ENCODE measurements at places on chromosomes 5 and 9. TPM values are rescaled to one million over a fixed set of nuclear protein-coding genes. Genes with fewer than 3 reads are reported as not detected.
A peak's percentile ranks its signal among the peaks of the same experiment; 100 is the strongest.

DNA sequence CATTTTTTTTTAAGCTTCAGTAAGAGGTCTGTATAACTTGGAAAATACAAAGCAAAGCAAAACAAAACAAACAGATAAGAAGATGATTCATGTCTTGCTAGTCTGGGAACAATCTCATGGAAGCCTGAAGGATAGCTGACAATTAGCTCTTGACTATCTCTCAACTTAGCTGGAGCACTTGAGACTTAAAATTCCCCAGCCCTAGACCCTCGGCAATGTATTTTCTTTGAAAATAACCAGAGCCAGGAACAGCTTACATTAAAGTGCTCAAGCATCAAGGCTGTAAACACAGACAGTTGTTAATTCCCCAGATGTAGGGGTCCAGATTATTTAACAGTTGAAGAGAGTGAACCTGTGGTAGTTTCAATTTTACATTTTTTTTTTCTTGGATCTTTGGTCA lies 82.9 kb downstream of the TMEM252 start:
- DNase-seq: no peak
- no peak overlapping the region for H3K27ac ChIP-seq
- no peak overlapping the region for H3K4me3 ChIP-seq
- H3K27me3 ChIP-seq: peaks cover 4% of the 10 kb centered on the region

- H3K36me3 ChIP-seq: peaks cover 52% of the 10 kb centered on the region
- DNase-seq: no peak
- H3K4me1 ChIP-seq: no peaks in the 10 kb centered on the region
- no peak overlapping the region for H3K27ac ChIP-seq
- no peak overlapping the region for H3K4me3 ChIP-seq
Observed at GRCh38 chr5:55356896-55357295, 49.1 kb downstream of the MTREX start.

GRCh38 chr5:138606378-138607064 lies 31.3 kb upstream of the HSPA9 start:
- peaks cover 17% of the 10 kb centered on the region for H3K4me1 ChIP-seq
- H3K27ac ChIP-seq: no peak overlapping the region
- DNase-seq: no peak
- H3K27me3 ChIP-seq: peaks cover 56% of the 10 kb centered on the region

DNA sequence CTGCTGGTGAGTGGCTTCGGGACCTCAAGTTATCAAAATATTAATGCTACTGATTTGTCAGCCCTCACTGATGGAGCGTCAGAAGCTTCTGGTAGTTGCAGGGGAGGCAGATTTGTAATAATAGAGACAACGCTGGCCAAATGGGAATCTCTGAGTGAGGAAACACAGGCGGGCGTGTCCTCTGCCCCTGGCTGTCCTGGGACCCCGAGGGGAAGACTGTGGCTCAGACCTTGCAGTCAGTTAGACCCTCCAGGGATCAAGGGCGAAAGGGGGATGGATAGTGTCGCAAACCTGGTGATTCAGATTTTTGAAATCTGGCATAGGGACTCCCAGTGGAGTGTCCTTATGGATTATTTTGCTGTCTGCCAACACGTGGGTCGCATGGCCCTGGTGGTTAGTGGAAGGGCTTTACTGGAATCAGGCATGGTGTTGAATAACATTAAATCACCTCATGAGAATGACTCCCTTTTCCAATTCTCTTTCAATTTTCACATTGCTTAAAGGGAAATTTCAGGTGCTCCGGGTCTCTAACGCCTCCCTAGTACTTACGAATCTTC lies 35.1 kb upstream of the NTNG2 start:
- H3K27me3 ChIP-seq: peaks cover 46% of the 10 kb centered on the region
- peaks cover 15% of the 10 kb centered on the region for H3K4me1 ChIP-seq
- H3K4me3 ChIP-seq: no peak overlapping the region
- no peaks in the 10 kb centered on the region for H3K36me3 ChIP-seq

DNA sequence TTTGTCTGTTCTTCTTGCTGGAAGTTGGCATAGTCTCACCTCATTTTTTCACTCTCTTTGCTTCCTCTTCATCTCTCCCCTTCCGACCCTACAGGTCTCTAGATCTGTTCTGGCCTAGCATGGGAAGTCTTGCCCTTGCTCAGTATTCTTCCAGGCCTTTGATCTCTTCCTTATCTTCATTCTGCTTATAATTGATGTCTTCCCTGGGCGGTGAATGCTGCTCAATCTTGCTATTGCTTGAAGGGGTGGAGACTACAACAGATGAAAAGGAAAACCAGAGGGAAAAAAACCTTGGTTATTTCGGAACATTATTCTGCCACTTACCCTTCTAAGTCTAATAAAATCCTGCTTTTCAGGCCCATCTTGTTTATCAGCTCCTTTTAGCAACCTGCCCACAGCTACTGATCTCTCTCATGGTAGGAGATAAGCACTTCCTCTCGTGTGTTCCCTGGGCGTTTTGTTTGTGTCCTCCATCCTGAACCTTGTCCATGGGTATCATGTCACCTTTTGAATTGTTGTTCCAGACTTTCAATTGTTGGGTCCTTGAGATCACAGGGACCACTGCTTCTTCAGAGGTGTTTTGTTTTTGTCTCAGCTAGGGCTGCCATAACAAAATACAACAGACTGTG lies 375.6 kb downstream of the ADGRV1 start:
- H3K4me3 ChIP-seq: no peak overlapping the region
- H3K4me1 ChIP-seq: no peaks in the 10 kb centered on the region
- H3K36me3 ChIP-seq: no peaks in the 10 kb centered on the region
- peaks cover 2% of the 10 kb centered on the region for H3K27me3 ChIP-seq
- no peak overlapping the region for H3K27ac ChIP-seq

DNA sequence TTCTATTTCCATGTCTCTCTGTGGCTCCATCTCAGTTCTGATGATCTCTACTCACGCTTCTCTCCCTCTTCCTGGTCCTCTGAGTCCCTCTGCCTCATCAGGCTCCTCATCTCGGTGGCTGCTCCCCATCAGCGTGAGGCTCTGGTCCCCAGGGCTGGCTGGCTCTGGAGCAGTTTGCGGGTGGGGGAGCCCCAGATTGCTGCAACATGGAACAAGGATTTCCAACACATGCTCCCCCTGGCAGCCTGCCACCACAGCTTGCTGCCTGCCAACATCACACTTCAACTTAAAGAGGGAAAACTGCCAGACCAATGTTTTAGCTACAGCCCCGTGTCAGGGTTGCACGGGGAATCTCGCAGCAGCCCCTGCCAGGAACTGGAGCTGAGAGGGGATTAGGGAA lies 77.2 kb upstream of the NEK6 start:
- H3K27me3 ChIP-seq: peaks cover 34% of the 10 kb centered on the region
- H3K36me3 ChIP-seq: no peaks in the 10 kb centered on the region
- no peak overlapping the region for H3K4me3 ChIP-seq
- H3K27ac ChIP-seq: no peak overlapping the region
- no peaks in the 10 kb centered on the region for H3K4me1 ChIP-seq

- no peak overlapping the region for H3K4me3 ChIP-seq
- no peak overlapping the region for H3K27ac ChIP-seq
- DNase-seq: no peak
- H3K36me3 ChIP-seq: peaks cover 10% of the 10 kb centered on the region
- H3K4me1 ChIP-seq: no peaks in the 10 kb centered on the region
- no peaks in the 10 kb centered on the region for H3K27me3 ChIP-seq
Observed at GRCh38 chr5:78002690-78003089, 226.6 kb upstream of the TBCA start.

DNA sequence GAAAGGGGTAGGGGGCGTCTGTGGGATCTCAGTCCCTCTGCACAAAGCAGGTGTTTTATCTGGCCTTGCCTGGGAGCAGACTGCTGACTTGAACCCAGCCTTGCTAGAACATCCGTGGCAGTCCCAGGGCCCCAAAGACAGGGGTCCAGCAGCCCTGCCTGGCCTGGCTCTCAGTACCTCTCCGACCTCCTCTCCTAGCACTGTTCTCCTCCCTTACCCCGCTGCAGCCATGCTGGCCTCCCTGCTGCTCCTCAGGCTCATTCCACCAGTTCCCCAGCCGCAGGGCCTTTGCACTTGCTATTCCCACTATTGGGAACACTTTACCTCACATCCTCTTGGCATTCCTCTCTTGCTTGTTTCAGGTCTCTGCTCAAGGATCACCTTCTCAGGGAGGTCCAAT lies 45.2 kb downstream of the DUSP1 start:
- no peak overlapping the region for H3K4me3 ChIP-seq
- peaks cover 4% of the 10 kb centered on the region for H3K27me3 ChIP-seq
- no peak overlapping the region for H3K27ac ChIP-seq
- no peaks in the 10 kb centered on the region for H3K36me3 ChIP-seq
- DNase-seq: no peak

- H3K27me3 ChIP-seq: no peaks in the 10 kb centered on the region
- no peak overlapping the region for H3K4me3 ChIP-seq
- H3K4me1 ChIP-seq: no peaks in the 10 kb centered on the region
- DNase-seq: no peak
- H3K36me3 ChIP-seq: no peaks in the 10 kb centered on the region
- no peak overlapping the region for H3K27ac ChIP-seq
Observed at GRCh38 chr5:125372694-125373631, 626.5 kb upstream of the ZNF608 start.

GRCh38 chr5:100731768-100732167 lies 171.3 kb downstream of the ST8SIA4 start:
- no peaks in the 10 kb centered on the region for H3K36me3 ChIP-seq
- peaks cover 11% of the 10 kb centered on the region for H3K4me1 ChIP-seq

- no peaks in the 10 kb centered on the region for H3K36me3 ChIP-seq
- no peaks in the 10 kb centered on the region for H3K4me1 ChIP-seq
- no peak for DNase-seq
- H3K27ac ChIP-seq: no peak overlapping the region
- no peak overlapping the region for H3K4me3 ChIP-seq
Observed at GRCh38 chr9:106467113-106467864, 395.7 kb upstream of the ZNF462 start.

DNA sequence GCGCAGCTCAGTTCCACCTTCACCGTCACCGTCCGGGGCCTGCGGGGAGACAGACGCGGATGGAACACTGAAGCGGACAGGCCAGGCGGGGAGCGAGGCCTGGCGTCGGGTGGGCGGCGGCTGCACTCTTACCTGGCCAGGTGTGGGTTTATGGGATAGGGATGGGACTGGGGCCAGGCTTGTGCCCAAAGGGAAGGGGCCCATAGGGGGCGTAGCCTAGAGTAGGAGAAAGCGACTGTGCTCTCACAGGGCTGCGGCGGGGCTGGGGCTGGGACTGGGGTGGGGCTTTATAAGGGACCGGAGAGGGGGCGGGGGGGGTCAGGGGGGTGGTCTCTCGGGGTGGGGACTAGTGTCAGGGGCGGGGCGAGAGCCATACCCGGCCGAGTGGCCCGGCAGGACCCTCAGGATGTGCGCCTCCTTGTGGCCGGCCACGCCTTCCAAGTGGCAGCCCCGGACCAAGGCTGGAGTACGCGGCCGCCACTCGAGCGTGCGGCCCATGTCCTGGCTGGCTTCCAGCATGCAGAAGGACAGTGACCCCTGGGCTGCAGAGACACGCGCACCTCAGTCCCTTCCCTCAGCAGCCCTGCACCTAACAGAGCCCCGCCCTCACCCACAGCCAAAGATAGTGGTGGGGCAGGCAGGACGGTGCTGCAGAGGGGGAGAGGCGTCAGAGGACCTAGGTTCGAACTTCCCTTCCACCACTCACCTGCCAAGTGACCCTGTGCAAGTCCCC lies 22.8 kb downstream of the FPGS start:
- H3K27ac ChIP-seq: no peak overlapping the region
- no peaks in the 10 kb centered on the region for H3K27me3 ChIP-seq
- DNase-seq: no peak

- no peak overlapping the region for H3K4me3 ChIP-seq
- H3K36me3 ChIP-seq: no peaks in the 10 kb centered on the region
- no peaks in the 10 kb centered on the region for H3K4me1 ChIP-seq
- DNase-seq: no peak
Observed at GRCh38 chr5:125657936-125658335, 765.3 kb upstream of the GRAMD2B start.

GRCh38 chr9:103988821-103989220 lies 105.3 kb upstream of the SMC2 start:
- no peaks in the 10 kb centered on the region for H3K36me3 ChIP-seq
- DNase-seq: no peak
- H3K4me1 ChIP-seq: peaks cover 5% of the 10 kb centered on the region
- no peak overlapping the region for H3K4me3 ChIP-seq
- H3K27me3 ChIP-seq: peaks cover 4% of the 10 kb centered on the region

DNA sequence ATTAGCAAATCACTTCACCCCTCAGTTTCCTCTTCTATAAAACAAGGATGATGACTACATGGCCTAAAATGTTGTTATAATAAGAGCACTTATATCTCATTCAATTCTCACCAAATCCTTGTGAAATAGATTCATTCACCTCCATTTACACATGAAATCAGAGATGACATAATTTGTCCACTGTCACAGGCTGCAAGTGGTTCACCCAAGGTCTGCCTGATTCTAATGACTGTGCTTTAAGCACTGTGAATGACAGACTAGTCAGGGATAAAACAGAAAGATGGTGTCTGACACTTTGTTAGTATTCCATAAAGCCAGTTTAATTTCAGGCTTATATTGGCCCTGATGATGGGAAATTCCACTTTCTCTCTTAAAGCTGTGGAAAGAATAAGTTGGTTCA lies 209.5 kb downstream of the MAPKAP1 start:
- H3K36me3 ChIP-seq: peaks cover 7% of the 10 kb centered on the region
- no peak overlapping the region for H3K27ac ChIP-seq
- H3K4me1 ChIP-seq: no peaks in the 10 kb centered on the region
- H3K4me3 ChIP-seq: no peak overlapping the region
- no peaks in the 10 kb centered on the region for H3K27me3 ChIP-seq

GRCh38 chr9:76451234-76451633 lies 7.7 kb upstream of the GCNT1 start:
- no peak overlapping the region for H3K27ac ChIP-seq
- H3K4me1 ChIP-seq: peaks cover 18% of the 10 kb centered on the region
- DNase-seq: no peak
- H3K36me3 ChIP-seq: no peaks in the 10 kb centered on the region

GRCh38 chr9:77456829-77457437 lies 191.2 kb downstream of the GNA14 start:
- DNase-seq: peak; percentile 85
- peaks cover 21% of the 10 kb centered on the region for H3K4me1 ChIP-seq
- no peak overlapping the region for H3K27ac ChIP-seq
- H3K36me3 ChIP-seq: no peaks in the 10 kb centered on the region
- no peaks in the 10 kb centered on the region for H3K27me3 ChIP-seq
- no peak overlapping the region for H3K4me3 ChIP-seq

- no peak for DNase-seq
- H3K27me3 ChIP-seq: no peaks in the 10 kb centered on the region
- peaks cover 78% of the 10 kb centered on the region for H3K36me3 ChIP-seq
- peak overlapping the region; percentile 98 for H3K4me3 ChIP-seq
Observed at GRCh38 chr9:127968700-127969383, 11.9 kb downstream of the EEIG1 start.

GRCh38 chr5:32542216-32543059 lies 42.9 kb upstream of the SUB1 start:
- peaks cover 48% of the 10 kb centered on the region for H3K4me1 ChIP-seq
- peak; percentile 56 for DNase-seq
- peak overlapping the region; percentile 23 for H3K4me3 ChIP-seq

ANKRD34B gene
- not detected for total RNA-seq

DND1 gene
- total RNA-seq: 2.2 TPM

NUTM2F gene
- total RNA-seq: not detected

CDO1 gene
- not detected for total RNA-seq

RNF183 gene
- not detected for total RNA-seq

RECK gene
- total RNA-seq: 7.0 TPM

CER1 gene
- not detected for total RNA-seq
